Head of caudate nucleus (tissue), 42 donors: ENCODE measurements at places on chromosomes 5 and 9.
A peak's percentile ranks its signal among the peaks of the same experiment; 100 is the strongest.

- no peak for DNase-seq
These were observed 28.7 kb downstream of the DHX29 start for GRCh38 chr5:55278778-55279177.

- DNase-seq = no peak
These were observed 696.2 kb upstream of the COX7C start for GRCh38 chr5:85921590-85921989.

- DNase-seq = no peak
These were observed 4.1 kb downstream of the SAXO1 start for GRCh38 chr9:19028835-19029451.

DNA sequence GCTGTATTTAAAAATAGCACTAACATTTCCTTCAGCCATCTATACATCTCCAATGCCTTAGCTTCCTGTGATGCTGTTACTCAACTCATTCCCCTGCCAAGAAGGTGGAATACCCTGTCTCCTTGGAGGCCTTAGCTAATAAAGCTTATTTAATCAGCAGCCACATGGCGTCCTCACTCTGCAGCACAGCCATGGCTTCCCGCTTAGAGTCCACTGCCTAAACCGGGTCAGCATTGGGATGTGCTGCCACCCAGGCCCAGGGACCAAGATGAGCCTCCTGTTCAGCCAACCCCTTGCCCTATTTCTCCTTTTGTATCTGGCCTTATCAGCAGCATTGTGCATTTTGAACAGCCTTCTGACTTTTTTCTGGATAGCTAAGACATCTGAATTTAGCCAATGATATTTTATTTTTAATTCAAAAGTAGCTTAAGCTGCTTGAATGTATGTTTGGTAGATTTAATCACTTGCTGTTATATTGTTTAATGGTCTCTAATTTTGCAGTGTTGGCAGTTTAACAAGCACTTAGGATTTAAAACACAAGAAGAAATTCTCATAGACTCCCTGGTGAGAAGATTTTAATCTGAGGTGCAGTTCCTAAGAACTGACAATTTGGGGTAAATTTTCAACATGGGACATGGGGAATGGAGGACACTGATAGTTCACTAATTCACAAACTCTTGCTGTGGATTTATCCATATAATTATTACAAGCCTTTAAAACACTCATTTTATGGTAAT, 113.0 kb downstream of the RPS23 start:
- peak; percentile 38 for DNase-seq

GRCh38 chr5:133706506-133707430, 94.4 kb upstream of the FSTL4 start:
- no peak for DNase-seq
